ENCODE measurements at places on chromosomes 1 and 21.

DNA sequence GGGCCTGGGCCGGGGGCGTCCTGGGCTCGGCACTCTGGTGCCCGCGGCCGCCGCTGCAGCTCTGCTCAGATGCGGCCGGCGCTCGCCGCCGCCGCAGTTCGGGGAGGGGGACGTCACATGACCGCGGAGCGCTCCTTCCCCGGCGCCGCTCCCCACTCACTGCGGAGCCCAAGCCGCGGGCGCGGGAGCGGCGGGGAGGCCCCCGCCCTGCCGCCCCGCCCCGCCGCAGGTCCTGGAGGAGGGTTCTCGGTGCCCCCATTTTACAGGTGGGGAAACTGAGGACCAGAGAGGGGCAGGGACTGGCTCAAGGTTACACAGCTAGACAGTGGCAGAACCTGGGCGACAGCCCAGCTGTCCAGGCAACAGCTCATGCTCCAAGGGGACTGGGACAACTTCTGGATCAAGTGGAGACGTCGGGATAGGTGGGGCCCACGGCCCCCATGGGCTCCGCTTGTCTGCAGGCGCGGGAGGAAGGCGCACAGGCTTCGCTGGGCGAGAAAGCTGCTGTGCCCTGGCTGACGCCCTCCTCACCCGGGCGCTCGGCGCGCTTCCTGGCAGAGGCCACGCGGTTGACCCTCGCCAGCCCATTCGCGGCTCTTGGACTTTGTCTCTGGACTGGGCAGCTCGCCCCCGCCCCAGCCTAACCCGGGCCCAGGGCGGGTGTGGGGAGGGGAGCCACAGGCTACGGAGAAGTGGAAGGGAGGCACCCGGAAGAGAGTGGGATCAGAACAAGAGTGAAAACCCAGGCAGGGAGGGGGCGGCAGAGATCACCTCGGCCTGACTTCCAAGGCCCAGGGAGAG lies at the start of gene RAP1GAP:
Gene RAP1GAP (minus strand): TSS at position 100 of the 801 bp plus-strand sequence. CDS start 49,325 bp downstream, outside the sequence.
- no peak for DNase-seq

- no peak for DNase-seq
These were observed 22.8 kb downstream of the RAB4A start for GRCh38 chr1:229293528-229294204.

- DNase-seq = no peak
These were observed 198.9 kb downstream of the NTNG1 start for GRCh38 chr1:107339775-107340174.

GRCh38 chr1:99943223-99943794 lies 26.5 kb upstream of the SLC35A3 start:
- no peak for DNase-seq

- no peak for DNase-seq
These were observed 349.1 kb downstream of the SETD4 start for GRCh38 chr21:35711213-35711612.

- no peak for DNase-seq
These were observed 18.2 kb downstream of the LDLRAP1 start for GRCh38 chr1:25561421-25562100.

- no peak for DNase-seq
These were observed 1823.9 kb downstream of the PLA2G4A start for GRCh38 chr1:188652678-188653077.

GRCh38 chr1:62321446-62321845 lies 2.2 kb upstream of the KANK4 start:
- no peak for DNase-seq

DNA sequence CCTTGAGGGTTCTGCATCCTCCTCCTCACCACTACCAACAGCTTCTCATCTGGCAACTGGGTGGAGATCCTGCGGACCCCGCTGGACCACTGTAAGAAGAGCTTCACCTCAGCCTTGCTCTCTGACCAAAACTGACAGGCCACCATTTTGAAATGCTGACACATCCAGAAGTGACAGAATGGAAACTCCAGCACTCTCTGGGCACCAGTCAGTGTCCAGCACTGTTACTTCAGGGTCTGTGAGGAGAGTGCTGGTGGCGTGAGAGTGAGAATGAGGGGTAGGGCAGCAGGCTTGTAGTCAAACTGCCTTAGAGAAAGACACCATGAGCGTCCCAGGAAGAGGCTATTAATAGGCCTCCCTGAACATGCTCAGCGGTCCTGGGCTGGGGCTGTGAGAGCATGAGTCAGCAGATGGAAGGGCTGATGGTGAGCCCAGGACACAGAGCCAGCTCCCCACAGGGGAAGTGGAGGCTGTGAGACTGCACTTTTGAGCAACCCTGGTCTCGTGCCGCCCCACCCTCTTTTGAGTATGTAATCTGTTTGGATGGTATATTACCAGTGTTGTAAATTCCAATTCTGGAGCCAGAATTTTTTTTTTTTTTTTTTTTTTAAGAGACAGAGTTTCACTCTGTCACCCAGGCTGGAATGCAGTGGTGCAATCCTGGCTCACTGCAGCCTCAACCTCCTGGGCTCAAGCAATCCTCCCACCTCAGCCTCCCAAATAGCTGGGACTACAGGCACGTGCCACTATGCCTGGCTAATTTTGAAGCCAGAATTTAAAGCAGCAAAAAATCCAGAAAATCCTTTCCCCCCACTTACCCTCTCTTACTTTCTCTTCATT lies 34.4 kb upstream of the SLC30A1 start:
- no peak for DNase-seq

GRCh38 chr1:43947874-43948437 lies 1.2 kb downstream of the IPO13 start:
- DNase-seq = no peak

DNA sequence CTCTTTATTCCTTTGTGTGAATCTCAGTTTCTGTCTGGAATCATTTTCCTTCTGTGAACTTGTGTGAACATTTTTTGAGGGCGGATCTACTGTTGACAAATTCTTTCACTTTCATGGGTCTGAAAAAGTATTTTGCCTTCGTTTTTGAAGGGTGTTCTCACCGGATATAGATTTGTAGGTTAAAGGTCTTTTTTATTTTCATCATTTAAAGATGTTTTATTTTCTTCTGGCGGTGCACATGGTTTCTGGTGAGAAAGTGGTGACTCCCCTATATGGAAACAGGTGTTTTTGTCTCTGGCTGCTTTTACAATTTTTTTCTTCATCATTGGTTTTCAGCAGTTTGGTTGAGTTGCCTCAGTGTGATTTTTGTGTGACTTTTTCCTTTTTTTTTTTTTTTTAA lies 94.9 kb downstream of the DYRK1A start:
- no peak for DNase-seq

DNA sequence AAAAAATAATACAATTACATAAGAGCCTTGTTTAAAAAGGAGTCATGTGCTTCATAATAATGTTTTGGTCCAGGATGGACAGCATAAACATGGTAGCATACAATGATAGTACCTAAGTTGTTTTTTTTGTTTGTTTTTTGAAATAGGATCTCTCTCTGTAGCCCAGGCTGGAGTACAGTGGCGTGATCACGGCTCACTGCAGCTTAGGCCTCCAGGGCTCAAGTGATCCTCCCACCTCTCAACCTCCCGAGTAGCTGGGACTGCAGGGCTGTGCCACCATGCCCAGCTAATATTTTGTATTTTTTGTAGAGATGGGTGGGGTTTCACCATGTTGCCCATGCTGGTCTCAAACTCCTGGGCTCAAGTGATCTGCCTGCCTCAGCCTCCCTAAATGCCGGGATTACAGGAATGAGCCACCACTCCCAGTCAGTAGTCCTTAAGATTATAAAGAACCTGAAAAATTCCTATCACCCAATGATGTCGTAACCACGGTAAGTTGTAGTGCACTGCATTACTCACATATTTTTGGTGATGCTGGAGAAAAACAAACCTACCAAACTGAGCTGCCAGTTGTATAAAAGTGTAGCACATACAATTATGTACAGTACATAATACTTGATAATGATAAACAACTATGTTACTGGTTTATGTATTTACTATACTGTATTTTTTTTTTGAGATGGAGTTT lies 22.4 kb upstream of the RCOR3 start:
- DNase-seq = no peak

GRCh38 chr1:159077120-159077961 lies 775 bp upstream of the AIM2 start:
- peak; percentile 57 for DNase-seq

- no peak for DNase-seq
These were observed 101.3 kb downstream of the DHRS3 start for GRCh38 chr1:12516741-12517140.

DNA sequence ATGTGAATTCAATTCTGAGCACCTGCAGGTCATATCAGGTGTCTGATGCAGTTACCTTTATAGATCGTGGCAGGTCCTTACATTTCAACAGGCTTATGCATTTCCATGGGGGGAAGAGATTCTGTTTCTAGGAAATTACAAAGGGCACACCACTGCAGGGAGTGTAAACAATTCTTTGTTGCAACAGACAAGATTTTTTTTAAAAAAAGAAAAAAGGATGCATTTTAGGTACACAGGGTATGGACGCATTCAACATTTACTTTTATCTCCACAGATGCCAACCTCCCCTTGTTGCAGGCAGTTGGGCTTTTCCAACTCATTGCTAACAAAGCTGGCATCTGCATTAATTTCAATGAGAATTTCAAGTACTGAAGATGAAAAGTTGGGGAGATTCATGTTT lies 13.5 kb upstream of the TEKT2 start:
- no peak for DNase-seq

GRCh38 chr1:93471911-93472310 lies 24.0 kb downstream of the FNBP1L start:
- DNase-seq = no peak

GRCh38 chr1:162161916-162162550 lies 92.5 kb downstream of the NOS1AP start:
- DNase-seq = no peak

GRCh38 chr1:54614563-54614962 lies 8.8 kb downstream of the FAM151A start:
- no peak for DNase-seq

GRCh38 chr1:230495891-230496385 lies 69.8 kb upstream of the PGBD5 start:
- no peak for DNase-seq

DNA sequence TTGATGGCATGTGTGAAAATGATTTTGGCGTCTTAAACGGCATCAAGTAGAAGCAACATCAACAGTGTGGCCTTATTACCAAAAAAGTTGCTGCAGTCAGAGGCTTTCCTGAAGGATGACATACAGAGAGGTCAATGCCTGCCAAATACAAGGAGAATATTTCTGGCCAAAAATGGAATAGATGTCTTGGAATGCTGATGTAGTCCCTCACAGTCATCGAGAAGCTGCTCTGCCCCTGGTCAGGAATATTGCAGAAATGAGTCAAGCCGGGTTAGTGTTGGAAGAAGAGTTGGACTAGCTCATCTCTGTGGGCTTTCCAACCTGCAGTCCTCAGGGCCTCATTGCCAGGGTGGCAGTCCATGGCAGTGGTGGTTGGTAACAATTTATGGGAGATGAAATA lies 42.1 kb downstream of the NOS1AP start:
- no peak for DNase-seq

GRCh38 chr1:91712981-91713841 lies 172.7 kb downstream of the TGFBR3 start:
- peak; percentile 20 for DNase-seq

GRCh38 chr1:229094476-229095311 lies 176.2 kb upstream of the RAB4A start:
- no peak for DNase-seq

DNA sequence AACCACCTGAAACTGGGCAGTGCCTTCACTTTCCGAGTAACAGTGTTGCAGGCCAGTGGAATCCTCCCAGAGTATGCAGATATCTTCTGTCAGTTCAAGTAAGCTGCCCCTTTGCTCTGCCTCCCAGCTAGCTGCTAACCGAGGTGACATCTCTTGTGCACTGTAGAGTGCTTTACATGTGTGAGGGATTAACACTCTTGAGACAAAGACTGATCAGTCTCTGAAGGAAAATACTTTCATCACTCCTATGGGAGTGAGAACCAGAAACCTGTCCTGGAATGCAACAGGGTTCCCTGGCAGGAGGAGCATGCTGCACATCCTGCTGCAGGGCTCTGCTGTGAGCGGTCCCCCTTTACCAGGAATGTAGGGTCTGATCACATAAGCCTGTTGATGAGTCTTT lies 61.4 kb upstream of the PGD start:
- no peak for DNase-seq

- no peak for DNase-seq
These were observed 2.1 kb downstream of the ADORA1 start for GRCh38 chr1:203129501-203130231.

DNA sequence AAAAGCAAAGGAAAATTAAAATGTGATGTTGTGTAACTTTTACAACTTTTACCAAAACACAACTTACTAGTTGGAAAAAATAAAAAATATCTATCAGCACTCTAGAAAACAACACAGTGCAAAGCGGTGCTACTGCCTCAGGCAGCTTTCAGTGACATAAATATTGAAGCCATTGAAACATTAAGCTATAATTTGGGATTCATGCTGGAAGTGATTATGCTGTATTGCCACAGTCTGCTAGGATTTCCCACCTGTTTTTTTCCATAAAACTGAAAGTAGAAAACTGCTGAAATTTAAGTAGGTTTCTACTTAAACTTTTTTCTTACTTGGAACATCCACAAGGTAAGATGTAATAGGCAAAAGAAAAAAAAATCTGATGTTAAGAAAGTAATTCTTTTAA lies 674.4 kb downstream of the KCNT2 start:
- no peak for DNase-seq

DNA sequence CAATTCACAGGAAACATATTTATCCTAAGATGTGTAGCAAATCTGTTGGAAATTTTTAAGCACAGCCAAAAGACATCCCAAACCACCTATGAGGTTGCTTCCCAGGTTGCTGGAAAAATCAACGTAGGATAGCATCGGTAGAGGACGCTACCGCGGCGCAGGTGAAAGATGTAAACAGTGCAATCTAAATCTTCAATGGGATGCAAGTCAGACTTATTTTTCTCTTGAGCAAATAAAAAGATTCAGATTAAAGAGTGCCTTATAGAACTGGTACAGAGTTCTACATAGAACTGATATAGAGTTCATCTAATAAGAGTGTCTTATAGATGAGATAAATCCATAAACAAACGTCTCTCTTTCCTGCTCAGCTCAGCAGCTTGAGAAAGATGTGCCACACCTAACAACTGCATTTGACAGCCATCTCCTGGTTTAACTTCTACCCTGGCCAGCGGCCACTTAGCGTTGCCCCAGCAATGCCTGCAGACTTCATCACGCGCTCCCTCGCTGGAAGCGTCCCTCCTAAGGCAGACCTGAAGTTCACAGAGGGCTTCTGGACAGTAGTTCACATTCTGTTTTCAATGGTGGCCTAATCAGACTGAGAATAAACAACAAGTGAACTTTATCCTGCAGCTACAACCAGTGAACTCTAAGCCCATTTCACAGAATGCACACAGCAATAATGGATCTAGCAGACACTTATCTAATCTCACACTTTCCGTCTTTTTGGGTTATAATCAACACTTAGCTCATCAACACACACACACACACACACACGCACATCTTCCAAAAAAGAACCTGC lies 164.5 kb downstream of the TOMM20 start:
- DNase-seq = no peak

GRCh38 chr1:98749152-98749756 lies 87.7 kb downstream of the SNX7 start:
- DNase-seq = no peak

- no peak for DNase-seq
These were observed 23.4 kb downstream of the ROR1 start for GRCh38 chr1:63797056-63797726.

- DNase-seq = no peak
These were observed at the start of gene DMBX1 for GRCh38 chr1:46489638-46490405. TSS of gene DMBX1 (plus strand) at chr1:46489836. CDS start at chr1:46507011, 17,175 bp downstream.
